Brain microvascular endothelial cell (primary cell): ENCODE measurements at places on chromosomes 3 and 15.

- DNase-seq = no peak
Observed at GRCh38 chr3:133124511-133124910, 86.3 kb downstream of the TMEM108 start.

- no peak for DNase-seq
Observed at GRCh38 chr3:39141171-39141995, 12.0 kb downstream of the CSRNP1 start.

DNA sequence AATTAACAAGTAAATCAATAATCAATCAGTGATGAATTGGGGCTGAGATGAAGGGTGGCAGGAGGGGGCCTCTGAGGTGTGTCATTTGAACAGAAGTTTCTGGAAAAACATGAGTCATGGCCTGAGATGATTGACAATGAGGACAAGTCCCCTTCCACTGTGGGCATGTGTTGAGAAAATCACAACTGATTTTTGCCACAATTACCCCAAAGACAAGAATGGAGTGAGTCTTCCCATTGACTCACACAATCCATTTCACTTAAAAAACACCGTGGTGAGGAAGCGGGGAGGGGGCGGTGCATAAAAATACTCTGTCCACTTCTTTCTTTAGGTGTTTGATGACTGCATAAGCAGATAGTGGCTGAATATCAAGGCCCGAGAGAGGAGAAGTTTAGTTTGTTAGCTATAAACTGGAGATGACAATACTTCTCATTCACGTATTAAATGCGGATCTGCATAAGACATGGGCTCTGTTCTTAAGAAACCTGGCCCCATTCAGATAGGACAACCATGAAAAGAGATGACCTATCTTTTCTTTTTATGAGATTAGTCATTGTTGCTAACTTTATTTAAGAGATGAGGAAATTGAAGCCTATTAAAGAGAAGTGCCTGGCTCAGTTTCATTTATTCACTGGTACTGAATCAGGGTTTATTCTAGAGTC lies 34.7 kb downstream of the SHC4 start:
- peak; percentile 29 for DNase-seq

DNA sequence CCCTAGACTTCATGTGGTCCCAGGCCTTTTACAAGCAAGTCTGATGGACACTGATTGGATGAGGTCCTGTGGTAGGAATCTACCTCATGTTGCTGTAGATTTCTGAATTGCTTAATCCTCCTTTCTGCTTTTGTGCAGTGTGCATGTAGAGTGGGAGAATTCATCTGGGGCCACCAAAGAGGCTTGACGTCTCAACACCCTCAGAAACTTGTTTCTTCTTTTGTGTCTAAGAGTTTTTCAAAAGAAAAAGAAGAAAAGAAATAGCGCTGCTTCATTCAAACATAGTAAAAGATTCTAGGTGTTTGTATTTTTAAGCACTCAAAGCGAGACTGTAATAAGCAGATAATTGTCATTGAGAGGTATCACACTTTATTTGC lies 46.2 kb downstream of the NR1D2 start:
- no peak for DNase-seq

GRCh38 chr3:139355476-139355875 lies 11.7 kb downstream of the MRPS22 start:
- DNase-seq = no peak

DNA sequence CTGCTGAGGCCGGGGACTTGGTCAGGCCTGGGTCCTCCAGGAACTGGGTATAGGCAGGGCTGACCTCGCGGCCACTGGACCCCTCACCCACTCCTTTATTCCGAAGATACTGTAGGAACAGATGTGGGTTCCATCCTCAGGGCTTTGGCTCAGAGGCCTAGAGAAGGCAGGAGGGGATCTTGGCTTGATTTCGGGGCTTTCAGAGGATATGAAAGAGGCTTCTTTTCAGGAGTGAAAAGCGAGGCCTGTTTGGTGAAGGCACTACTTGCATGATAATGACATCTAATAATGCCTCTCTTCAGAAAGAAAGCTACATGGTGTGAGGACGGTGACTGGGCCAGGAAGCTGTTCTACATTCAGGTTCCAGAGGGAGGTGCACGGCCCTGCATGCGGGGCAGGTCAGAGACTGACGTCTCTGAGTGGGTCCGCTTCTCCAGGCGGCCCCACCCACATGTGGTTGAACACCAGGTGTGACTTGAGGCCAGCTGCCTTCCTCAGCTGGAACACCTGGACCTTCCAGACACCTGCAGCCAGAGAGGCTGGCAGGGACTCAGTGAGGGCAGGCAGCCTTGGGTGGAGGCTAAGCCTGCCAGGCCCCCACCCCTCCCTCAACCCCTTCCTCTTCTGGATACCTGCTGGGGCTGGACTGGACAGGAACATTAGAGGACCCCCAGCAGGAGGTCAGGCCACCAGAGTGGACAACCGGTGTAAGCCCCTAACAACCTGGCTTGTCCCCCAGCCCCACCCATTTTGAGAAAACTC lies 31.1 kb upstream of the HHATL start:
- no peak for DNase-seq

- no peak for DNase-seq
Observed at GRCh38 chr15:77032647-77033416, 37.9 kb downstream of the PSTPIP1 start.

DNA sequence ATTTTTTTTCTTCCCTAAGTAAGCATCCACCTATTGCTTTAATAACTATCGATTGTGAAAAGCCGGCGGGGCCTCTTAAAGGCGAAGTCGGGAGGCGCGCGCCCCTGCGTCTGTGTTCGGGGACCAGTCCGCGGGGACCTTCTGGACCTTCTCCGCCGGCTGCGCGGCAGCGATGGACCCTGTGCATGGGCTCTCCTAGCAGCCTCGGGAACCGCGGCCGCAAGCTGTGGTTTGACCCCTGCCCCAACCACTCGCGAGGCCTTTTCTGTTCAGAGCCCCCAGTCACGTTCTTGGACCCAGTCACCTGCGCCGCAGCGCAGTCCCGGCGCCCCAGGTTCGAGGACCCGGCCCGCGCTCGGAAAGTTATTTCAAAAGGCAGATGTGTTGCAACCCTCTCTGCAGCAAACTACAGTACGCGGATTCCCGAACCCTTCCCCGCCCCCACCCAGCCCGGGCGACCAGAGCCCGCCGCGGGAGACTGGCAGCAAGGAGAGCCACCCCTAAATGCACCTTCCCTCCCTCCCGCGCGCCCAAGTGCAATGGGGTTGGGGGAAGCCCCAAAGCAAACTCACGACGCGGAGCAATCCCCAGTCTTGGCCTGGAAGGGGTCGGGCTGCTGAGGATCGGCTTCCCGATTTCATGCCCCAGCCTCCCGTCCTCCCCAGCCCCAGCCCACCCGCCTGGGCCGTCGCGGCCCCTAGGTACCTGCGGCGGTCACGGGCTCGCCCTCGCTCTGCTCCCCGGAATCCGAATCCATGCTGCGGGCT lies 684 bp downstream of the TNFAIP8L3 start:
- DNase-seq = no peak

DNA sequence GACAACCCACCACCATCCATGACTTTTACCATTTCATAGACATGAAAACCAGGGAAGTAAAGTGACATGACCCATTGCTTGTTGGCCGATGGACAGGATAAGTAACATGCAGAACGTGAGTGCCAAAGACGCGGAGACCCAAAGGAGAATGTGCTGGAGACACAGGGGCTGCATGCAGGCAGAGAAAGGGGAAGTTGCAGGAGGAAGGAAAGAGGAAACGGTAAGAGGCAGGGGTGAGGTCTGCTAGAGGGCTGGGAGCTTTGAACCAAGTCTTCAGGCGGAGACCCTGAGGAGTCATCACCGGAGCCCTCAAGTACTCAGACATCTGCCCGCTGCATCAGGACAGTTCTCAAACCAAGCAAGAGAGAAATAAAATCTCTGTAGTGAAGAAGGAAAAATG lies 34.9 kb downstream of the MAGEF1 start:
- DNase-seq = no peak

DNA sequence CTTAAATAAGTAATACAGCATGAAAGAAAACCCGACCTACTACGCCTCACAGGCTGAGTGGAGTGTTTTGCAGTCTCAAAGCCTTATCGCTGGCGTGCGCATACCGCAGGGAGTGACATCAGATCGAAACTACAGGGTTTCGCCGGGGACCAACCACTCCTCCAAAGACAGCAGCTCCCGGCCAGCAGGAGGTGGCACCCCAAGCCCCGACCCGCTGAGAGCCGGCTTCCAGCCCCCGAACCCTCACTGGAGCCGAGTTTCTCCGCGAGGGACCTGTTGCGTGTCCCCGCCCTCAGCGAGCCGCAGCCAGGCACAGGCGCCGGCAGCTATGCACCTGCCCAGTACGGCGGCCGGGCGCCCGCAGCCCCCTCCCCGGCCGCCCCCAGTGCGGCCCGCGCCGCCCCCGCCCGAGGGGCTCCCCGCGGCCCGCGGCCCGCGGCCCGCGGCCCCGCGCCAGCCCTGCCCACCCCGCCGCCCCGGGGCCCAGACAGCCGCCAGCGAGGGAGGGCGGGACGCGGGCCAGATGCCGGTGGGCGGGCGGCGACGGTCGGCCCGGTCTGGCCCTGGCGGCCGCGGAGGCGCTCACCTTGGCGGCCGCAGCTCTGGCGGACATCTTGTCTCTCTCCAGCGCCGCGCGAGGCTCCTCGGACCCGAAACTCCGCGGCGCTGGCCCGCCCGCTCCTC lies 710 bp downstream of the TJP1 start:
- DNase-seq = peak; percentile 88

GRCh38 chr3:72049300-72049699 lies 264.4 kb upstream of the PROK2 start:
- no peak for DNase-seq

GRCh38 chr15:80087104-80087503 lies 27.6 kb downstream of the ZFAND6 start:
- no peak for DNase-seq

DNA sequence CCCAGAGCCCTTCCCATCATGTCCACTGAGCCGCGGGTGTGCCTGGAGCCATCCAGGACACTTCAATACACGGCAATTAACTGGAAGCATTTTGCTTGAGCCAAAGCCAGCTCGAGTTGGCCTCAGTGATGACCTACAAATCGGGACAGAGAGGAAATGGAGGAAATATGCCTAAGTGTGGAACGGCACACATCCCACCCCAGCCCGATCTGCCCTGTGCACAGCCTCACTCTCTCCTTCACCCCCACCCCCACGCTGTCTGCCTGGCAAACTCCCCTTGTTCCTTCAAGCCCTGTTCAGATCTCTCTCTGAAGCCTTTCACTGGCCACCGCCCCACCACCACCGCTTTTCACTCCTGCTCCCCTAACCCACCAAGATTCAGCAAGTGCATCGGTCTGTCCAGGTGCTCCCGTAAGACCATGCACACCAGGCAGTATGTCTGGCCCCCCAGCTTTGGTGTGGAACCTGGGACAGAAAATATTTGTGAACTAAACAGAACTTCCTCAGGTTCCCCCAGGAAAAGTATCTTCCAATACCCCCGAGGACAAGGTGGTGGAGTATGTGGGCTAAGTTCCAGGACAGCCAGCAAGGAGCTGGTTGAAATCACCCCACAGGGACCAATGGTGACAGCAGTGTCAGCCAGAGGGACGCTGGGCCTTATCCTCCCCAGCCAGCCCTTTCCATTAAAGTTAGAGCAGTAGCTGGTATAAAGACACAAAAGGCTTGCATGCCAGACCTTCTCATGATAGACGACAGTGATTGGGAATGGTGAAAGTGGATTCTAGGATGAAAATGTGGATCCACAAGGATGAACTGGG lies 83.7 kb downstream of the VGLL4 start:
- no peak for DNase-seq

- no peak for DNase-seq
Observed at GRCh38 chr3:4508048-4508981, 15.2 kb downstream of the ITPR1 start.

- no peak for DNase-seq
Observed at GRCh38 chr3:146247911-146248310, 3.0 kb downstream of the PLSCR4 start.

DNA sequence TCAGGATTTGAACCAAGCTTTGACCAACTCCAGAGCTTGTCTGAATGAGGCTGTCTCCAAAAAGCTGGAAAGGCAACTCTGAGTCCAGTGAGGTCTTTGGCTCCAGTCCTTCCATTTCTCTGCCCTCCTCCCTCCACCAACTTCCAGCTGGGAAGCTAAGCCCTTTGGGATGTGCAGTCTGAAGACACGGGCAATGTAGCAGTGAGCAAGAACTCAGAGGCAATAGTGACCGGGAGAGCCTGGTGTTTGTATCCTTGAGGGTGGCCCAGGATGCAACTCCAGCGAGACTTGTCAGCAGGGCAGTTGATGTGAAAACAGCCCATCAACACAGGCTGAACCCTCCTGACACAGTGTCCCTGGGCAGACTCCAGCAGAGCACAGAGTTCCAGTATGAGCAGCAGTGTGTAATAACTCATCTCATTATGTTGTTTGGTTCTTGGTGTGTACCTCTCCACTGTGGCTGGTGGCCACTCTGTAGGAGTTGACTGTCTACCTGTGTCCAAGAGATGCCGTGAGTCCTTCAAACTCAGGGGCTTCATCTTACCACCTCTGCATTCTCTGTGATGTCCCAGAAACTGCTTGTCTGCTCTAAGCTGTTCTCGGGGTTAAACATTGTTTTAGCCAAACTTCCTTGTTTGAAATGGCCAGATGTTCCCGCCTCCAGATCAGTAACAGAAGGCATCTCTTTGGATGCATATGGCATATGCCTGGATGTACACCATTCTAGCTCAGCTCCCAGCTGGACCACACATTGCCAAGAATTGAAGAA lies 6.6 kb downstream of the CDCP1 start:
- DNase-seq = no peak

- no peak for DNase-seq
Observed at GRCh38 chr3:74027121-74027520, 402.4 kb upstream of the PDZRN3 start.

DNA sequence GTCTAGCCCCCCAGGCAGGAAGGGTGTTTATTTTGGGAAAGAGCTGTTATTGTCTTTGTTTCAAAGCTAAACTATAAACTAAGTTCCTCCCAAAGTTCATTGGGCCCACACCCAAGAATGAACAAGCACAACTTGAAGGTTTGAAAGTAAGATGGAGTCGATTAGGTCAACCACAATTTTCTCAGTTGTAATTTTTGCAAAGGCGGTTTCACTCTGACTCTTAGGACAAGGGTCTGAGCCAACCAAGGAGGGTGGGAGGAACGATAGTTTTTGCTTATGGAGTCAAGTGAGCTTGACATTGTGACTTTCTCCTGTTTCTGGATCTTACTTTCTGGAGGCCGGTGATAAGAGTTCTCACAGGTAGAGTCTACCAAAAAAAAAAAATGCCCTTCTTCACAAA lies 5.8 kb upstream of the ZNF770 start:
- no peak for DNase-seq
